ENCODE measurements at places on chromosomes 13 and 19.
A peak's percentile ranks its signal among the peaks of the same experiment; 100 is the strongest.

DNA sequence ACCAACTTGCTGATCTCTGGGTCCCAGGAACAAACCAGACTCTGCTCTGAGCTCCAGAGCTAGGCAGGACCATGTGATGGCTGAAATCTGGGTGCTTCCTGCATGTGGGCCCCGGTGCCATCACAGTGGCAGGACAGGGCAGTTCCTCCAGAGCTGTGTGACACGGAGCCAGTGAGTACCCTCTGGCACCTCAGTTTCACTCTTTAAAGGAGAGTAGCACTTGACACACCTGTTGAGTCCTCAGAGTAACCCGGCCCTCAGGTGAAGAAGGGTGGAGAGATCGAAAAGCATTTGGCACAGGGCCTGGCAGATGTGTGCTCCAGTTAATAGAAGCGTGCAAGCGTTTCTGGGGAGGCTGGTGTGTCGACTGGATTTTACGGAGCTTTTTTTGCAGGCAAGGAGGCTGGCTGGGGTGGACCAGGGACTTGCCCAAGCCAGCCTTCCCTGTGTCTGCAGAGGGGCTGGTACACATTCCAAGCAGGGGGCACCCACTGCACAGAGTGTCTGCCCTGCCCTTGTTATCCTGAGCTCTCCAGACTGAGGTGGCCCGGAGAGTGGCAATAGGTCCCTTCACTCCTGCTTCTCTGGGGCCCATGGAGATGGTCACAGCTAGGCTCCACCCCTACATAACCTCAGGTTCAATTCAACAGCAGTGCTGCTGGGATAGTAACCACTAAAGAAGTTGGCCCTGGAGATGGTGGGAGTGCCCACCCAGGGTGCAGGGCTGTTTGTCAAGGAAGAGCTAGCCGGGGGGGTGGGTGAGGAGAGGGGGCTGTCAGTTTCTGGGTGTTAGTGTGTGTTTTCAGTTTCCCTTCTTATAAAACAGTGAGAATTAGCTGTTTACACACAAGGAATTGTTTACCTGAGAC, 8.3 kb downstream of the RPS19 start:
- DNase-seq: no peak

DNA sequence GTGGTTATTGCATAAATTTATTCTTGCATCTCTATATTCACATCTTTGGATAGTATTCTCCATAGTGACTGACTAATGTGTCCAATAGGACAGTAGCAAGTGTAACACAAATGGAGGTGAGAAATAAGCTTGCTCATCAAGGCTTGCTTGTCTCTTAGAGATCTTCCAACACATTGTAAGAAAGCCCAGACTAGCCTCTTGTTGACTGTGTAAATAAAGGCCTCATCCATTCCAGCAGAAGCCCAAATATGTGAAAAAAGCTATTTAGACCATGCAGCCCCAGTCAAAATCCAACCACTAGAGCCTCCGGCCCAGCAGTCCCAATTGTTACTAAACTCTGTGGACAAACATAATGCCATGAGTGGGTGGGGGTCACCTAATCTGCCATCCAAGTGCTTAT, 2.7 kb upstream of the ZNF615 start:
- no peak for DNase-seq

- peak; percentile 87 for DNase-seq
Measured at GRCh38 chr19:48206397-48207093, 36.1 kb downstream of the ZSWIM9 start.

GRCh38 chr19:32104153-32104849, 241.1 kb upstream of the ZNF507 start:
- DNase-seq: peak; percentile 71

DNA sequence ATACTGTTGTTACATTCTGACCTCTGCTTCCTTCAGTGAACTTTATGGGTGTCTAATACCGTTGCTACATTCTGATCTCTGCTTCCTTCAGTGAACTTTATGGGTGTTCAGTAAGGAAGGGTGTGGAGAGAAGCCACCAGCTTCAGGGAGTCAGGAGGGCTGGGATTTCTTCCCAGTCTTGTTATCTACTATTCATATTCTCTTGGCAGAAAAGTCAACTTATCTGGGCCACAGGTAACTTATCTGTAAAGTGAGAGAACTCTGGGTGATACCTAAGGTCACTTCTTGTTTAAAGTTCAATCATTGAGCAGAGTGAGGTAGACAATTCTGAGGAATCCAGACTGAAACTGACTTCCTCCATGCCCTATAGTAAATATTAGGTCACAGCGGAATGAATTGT, 71.2 kb upstream of the STK24 start:
- no peak for DNase-seq

- no peak for DNase-seq
Measured at GRCh38 chr13:80447747-80448146, 106.8 kb upstream of the SPRY2 start.

- DNase-seq: no peak
Measured at GRCh38 chr13:86085890-86086289, 286.7 kb upstream of the SLITRK6 start.

- no peak for DNase-seq
Measured at GRCh38 chr13:50670847-50671496, 172.5 kb downstream of the DLEU7 start.

DNA sequence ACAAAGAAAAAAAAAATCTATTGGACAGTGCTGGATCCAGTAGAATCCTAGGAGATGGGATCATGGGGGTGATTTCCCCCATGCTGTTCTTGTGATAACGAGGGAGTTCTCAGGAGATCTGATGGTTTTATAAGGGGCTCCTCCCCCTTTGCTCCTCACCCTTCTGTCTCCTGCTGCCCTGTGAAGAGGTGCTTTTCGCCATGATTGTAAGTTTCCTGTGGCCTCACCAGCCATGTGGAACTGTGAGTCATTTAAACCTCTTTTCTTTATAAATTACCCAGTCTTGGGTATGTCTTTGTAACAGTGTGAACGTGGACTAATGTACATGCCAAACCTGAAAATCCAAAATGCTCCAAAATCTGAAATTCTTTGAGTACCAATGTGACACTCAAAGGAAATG, 45.5 kb downstream of the ARHGEF7 start:
- no peak for DNase-seq

DNA sequence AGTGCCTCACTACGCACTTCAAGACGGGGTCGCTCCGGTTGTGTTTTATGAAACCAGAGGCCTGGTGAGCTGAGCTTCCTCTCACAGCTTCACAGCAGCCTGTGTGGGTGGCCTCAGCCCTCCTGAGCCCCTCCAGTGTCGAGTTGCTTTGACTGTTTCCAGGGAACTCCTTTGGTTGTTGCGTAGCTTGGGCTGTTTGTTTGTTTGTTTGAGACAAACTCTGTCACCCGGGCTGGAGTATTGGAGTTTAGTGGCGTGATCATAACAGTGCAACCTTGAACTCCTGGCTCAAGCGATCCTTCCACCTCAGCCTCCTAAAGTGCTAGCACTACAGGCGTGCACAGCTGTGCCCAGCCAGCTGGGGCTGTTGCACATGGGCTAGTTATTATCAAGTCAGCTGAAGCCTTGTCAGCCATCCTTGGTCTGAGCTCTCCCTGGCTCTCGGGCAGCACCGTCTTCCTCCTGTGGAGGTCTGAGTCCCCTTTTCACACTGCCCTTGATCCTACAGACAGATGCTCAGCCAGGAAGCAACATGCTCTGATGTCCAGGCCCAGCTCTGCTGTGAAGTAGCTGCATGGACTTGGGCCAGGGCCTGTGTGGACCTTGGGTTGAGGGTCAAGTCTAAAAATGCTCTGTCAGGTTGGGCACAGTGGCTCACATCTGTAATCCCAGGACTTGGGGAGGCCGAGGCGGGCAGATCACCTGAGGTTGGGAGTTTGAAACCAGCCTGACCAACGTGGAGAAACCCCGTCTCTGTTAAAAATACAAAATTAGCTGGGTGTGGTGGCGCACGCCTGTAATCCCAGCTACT, 10.2 kb downstream of the DOT1L start:
- no peak for DNase-seq

- peak; percentile 85 for DNase-seq
Measured at GRCh38 chr13:113187263-113187669, 21.2 kb downstream of the PCID2 start.

- peak; percentile 62 for DNase-seq
Measured at GRCh38 chr13:50198508-50198907, 183.3 kb downstream of the KCNRG start.

- DNase-seq: no peak
Measured at GRCh38 chr19:21221693-21222092, 79.9 kb downstream of the ZNF431 start.

- peak; percentile 50 for DNase-seq
Measured at GRCh38 chr13:65260946-65261891, 1968.9 kb downstream of the PCDH9 start.

DNA sequence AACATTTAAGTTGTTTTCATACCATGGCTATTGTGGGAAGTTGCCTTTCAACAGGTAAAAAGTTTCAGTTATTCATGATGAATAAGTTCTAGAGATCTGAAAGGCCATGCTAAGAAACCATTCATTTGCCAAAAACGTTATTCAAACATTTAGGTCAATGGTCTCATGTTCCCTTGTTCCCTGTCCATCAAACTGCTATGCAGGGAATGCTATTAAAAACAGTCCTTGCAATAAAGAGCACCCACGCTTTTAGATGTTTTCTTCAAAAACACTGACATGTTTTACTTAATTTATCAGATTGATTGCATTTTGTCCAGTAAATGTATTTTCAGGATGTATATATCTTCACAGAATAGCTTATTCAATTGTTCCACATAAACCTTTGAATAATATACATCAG, 573.2 kb upstream of the PCDH20 start:
- no peak for DNase-seq

GRCh38 chr13:42594481-42595252, 20.7 kb downstream of the TNFSF11 start:
- peak; percentile 87 for DNase-seq

- no peak for DNase-seq
Measured at GRCh38 chr13:52760077-52760476, 20.5 kb upstream of the CNMD start.

DNA sequence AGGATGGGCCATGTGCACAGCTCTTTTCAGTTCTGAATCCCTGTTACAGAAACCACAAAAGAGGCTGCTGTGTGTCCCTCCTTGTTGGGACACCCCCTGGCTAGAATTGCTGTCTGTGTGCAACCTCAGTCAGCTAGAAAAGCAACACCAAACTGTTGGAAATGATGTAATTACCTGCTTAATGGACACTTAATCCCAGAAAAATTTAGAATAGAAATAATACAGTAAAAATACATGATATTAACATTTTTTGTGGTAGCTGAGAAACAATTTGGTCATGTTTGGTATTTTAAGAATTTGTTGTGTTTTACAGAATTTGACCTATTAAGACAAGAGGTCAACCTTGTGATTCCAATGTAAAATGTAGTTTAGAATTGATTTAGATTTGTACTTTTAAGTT, 46.8 kb downstream of the FAM124A start:
- DNase-seq: no peak

DNA sequence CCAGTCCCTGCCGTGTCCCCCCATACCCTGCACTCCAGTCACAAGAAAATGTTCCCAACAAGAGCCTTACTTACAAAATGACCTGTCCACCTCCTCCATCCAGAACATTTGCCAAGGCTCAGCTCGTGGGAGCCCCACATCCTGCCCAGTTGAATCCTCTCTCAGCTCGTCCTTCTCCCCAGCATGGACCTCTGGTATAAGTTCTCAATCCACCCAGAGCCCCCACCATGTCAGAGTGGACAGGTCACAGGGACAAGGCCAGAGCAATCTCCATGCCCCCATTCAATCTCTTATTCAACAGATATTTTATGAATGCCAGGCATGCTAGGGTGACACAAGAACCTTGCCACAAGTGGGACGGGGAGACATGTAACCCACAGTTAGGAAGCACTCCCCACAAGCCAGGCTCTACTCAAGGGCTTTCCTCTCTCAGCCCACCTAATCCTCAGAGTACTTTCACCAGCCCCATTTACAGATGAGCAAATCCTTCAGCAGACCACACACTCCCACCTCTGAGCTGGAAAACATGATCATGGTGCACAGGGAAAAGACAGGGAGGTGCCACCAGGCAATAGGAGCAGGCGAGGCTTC, 15.1 kb downstream of the DEDD2 start:
- no peak for DNase-seq

DNA sequence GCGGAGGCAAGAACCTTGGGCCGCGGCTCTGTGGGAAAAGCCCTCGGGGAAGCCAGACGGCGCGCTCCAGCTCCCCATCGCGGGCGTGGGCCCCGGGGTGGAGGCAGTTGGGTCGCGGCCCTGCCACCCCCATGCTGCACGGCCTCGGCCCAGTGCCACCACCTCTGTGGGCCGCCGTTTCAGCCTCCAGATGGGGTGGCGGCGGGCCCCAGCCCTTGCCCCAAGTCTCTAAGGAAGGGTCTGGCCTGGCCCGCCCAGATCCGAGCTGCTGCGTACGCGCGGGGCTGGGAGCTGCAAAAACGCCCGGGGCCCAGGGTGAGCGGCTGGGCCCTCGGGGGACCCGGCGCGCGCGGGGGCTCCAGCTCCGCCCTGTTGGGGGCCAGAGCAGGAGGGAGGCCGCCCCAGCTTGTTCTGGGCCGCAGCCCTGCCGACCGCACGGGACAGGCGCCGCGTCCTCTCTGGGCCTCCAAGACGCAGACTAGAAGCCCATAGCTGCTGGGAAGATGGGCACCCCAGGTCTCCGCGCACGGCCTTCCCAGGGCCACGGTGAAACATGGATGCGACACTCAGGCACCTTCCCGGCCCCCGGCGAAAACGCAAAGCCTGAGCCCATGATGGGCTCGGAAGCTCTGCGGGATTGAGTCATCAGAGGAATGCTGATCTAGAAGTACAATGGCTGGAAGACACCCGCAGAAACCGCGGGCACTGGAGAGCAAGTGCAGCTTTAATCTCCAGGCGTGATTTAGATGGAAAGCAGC, 110.1 kb downstream of the KCTD15 start:
- no peak for DNase-seq

DNA sequence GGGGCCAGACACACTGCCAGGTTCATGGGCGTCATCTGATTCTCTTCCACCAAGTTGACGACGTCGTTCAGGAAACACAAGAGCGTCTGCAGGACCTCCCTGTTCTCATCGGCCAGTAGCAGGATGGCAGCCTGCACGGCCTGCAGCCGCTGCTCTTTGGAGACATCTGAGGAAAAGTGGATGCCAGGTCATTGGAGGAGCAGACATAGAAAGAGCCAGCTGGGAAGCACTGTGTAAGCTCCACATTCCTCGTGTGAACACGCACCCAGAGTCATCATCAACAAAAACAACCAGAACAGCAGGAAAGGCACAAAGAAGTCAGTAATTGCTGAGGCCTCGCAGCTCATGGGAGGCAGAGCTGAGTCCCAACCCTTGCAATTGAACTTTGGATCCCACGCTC, 96.5 kb downstream of the KL start:
- DNase-seq: no peak

- DNase-seq: no peak
Measured at GRCh38 chr19:12766051-12766521, 9.3 kb downstream of the HOOK2 start.

DNA sequence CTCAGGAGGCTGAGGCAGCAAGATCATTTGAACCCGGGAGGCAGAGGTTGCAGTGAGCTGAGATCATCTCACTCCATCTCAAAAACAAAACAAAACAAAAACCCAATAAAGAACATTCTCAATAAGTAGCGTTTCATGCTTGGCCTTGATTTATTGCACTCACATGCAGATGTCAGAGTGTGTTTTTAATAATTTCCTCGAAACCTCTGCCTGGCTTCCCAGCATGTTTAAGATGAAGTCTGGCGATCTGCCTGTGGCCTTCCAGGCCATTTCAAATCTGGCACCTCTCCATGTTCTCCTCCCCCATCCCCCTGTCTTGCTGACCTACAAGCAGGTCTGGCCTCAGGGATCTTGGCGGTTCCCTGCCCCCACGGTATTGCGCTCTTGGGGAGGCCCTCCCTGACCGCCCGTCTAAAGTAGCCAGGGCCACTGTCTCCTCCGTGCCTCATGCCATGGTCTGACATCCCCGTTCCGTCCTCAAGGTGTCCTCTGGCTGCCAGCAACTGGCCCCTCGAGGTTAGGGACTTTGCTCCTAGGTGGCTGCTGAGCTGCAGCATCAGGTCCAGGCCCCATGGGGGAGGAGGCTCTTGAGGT, 1.6 kb downstream of the WDR88 start:
- DNase-seq: no peak
